ENCODE measurements at places on chromosomes 3 and 15.

DNA sequence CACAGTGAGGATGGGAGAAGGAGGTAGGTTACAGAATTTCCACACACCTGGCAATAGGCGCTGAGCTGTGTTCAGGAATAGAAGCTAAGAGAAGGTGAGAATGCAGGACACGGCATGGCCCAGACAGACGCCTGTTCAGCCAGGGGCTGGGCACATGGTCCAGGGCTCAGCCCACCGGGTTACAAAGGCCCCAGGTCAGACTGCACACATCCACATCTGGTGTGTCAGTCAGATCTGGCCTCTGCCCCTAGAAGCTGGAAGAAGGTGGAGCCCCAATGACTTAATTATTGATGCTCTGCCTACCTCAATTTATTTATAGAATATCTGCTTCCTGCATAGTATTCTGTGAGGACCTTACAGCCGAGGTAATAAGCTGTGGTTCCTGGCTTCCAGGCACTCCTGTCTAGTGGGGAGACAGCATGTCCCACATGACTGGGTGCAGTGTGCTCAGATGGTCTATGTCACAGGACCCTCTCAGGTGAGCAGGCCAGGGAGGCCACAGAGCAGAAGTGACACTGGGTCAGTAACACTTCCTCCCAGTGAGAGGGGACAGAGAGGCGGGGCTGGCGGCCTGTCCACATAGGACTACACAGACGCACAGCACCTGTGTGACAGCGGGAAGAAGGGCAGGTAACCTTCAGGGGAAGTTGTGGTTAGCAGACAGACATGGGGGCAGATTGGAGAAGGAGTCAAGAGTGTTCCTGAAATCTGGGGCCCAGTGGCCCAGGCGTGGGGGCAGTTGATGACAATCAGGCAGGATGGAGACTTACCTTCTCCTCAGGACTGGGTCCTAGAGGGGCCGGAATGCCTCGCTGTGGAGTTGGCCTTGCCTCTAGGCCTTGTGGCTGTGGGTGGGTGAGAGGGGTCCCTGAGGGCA is 38.6 kb upstream of the PLXNA1 start:
- DNase-seq = no peak

- peak; percentile 13 for DNase-seq
Measured at GRCh38 chr3:42216931-42217333, 49.1 kb downstream of the CCK start.

DNA sequence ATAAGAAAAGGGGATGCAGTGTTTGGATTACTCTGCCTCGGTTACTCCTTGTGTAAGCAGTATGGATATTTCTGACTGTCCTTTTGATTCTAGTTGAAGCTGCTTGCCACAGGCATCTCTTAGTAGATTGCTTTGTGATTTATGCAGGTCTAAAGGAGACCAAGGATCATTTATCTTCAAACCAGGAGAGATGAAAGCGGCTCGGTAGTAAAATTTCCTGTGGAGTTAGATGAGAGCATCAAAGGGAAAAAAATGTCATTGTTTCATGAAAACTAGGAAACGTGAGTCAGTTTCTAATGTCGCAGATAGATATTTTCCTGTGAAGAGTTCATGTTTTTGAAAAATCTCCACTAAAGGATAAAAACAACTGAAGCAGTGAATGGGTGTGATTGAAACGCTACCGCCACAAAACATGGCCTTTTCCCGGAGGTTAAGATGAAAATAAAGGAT is 254.0 kb upstream of the TBL1XR1 start:
- no peak for DNase-seq

GRCh38 chr15:96732704-96733103 is 402.2 kb downstream of the NR2F2 start:
- DNase-seq = no peak

DNA sequence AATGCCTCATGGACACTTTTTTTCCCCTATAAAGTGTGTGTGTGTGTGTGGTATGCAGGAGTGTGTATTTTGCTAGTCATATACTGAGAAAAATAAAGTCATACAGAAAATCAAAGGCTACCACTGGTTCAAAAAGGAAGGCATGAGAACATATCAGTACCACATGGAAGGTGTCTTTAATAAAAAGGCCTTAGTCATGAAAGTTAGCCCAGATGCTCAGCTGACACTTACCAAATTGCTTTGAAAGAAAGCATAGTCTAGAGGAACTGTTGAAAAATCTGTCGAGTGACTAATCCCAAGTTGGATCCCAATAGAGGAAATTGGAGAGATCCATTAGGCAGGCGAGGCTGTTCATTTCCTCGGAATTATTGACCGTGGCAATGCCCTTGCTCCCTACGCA is 432.9 kb upstream of the CFAP20DC start:
- DNase-seq = no peak

- no peak for DNase-seq
Measured at GRCh38 chr3:190019844-190020243, 100.9 kb downstream of the P3H2 start.

DNA sequence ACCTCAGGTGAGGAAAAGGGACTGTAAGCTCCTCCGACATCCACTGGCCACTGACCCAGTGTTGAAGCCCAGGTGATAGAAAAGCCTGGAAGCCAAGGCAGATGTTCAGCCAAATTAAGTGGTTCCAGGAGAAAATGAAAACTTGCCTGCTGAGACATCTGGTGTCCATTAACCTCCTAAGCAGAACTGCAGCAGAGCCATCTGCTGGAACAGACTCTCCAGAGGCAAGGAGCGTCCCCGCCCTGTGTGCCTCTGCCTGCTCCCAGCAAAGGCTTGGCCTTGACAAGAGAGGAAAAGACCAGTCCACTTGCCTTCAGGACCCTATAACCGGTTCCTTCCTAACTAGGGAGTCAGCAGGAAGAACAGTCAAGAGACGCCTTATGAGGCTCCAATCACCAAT is 48.2 kb downstream of the SRGAP3 start:
- DNase-seq = no peak

- DNase-seq = no peak
Measured at GRCh38 chr3:54437271-54437670, 314.9 kb downstream of the CACNA2D3 start.

- no peak for DNase-seq
Measured at GRCh38 chr3:87973906-87974305, 84.9 kb downstream of the CGGBP1 start.

- no peak for DNase-seq
Measured at GRCh38 chr3:50978991-50979667, 304.4 kb downstream of the DOCK3 start.

- DNase-seq = no peak
Measured at GRCh38 chr15:85494048-85494777, 113.8 kb downstream of the AKAP13 start.

DNA sequence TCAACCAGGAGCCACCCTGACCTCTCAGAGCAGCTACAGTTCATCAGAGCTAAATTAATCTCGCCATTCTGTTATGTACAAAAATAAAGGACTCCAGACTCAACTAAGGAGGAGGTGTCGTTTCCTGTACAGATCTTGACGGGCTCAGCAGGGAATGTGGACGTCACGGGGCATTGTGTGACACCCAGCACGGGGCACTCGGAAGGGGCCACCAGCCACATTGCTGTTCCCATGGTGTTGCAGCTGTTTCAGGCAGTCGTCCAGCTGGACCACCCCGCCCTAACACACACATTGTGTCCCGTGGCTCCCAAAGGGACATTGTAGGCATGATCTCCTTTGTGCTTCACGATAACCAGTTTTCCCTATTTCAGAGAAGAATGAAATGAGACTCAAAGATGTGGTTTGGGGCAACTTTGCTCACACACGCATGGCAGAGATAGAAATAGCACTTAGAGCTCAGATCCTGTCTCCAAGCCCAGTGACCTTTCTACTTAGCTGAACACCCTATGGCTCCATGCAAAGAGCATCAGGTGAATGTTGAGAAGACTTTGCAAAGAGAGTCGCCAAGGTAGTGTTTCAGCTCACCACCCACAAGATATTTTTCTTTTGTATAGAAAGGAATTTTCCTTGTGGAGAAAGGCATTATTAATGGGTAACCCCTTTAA is 5.5 kb downstream of the SSUH2 start:
- no peak for DNase-seq

- DNase-seq = no peak
Measured at GRCh38 chr3:114435386-114436115, 141.7 kb downstream of the TIGIT start.

GRCh38 chr3:123712077-123712860 is 127.4 kb upstream of the HACD2 start:
- no peak for DNase-seq

DNA sequence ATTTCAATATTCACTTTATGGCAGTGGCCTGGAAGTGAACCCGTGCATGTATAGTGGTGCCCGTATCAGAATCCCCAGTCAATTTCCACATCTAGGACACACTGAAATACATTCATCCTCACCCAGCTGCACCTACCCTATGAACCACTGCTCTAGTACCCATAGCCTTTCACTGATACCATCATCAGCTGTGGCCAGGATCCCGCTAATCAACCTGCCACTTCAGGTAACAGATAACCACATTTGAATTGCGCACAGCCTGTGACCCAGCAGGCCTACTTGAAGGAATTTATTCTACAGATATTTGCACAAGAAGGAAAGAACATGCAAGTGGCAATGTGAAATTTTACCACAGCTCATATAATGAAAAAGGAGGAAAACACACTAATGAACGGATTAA is 161.0 kb upstream of the CCDC54 start:
- DNase-seq = no peak

- DNase-seq = no peak
Measured at GRCh38 chr3:72171946-72172345, 387.0 kb upstream of the PROK2 start.

DNA sequence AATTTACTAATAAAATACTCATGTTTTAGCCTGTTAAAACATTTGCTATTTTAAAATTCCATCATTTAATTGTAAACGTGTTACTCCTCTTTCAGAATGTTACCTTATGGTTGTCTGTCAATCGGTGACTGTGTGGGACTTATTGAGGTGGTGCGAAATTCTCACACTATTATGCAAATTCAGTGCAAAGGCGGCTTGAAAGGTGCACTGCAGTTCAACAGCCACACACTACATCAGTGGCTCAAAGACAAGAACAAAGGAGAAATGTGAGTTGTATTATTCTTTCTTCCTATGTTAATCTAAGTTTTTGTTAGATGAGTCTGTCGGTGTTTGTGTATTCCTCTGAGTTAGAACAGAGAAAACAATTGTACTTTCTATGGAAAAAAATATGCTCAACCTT is 21.7 kb downstream of the KCNMB3 start:
- no peak for DNase-seq

GRCh38 chr3:154011036-154011435 is 110.2 kb upstream of the ARHGEF26 start:
- DNase-seq = no peak

GRCh38 chr3:114557791-114558190 is 264.0 kb downstream of the TIGIT start:
- no peak for DNase-seq

GRCh38 chr3:66397745-66398144 is 103.1 kb downstream of the LRIG1 start:
- no peak for DNase-seq

DNA sequence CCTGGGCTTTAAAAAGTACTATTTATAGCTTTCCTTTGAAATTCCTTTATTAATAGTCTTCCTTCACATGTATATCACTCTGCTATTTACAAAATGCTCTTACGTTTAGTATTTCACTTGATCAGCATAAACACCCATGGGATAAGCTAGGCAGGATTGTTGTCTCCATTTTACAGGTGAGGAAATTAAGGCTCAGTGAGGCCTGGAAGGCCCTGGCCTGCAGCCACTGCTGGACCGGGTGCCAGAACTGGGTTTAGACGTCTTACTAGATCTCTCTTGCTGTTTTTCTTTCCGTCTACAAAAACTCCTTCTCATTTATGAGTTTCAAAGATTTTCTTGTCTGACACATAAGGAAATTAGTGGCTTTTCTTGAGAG is 236.4 kb downstream of the LPP start:
- no peak for DNase-seq

- no peak for DNase-seq
Measured at GRCh38 chr15:85457392-85457968, 77.1 kb downstream of the AKAP13 start.

DNA sequence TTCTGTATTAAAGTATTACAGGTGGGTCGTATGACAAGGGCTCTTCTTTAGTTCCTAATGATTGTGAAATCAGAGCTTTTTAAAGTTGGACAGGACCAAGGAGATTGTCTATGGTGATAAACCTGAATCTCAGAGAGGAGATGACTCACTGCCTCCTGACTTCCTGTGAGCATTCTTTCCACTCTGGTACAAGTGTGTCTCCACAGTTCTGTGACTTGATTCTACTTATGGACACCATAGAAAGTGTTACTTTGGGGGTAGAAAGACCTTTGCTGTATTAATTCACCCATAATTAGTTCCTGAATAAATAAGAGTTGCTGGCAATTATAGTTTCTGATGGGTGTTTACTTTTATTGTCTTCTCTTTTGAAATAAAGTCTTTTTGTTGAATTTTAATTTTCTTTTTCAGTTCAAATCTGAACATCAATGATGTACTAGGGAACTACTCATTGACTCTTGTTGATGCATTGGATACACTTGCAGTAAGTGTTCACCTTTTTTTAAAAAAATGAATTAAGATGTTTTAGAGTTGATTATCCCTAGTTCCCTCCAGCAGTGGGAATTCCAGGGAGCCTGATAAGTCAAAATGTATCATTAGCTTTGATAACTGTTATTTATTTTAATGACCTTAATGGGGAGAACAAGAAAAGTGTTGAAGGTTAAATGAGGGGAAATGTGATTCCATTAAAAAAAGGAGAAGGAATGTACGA is 7.4 kb downstream of the EDEM1 start:
- DNase-seq = peak; percentile 66

DNA sequence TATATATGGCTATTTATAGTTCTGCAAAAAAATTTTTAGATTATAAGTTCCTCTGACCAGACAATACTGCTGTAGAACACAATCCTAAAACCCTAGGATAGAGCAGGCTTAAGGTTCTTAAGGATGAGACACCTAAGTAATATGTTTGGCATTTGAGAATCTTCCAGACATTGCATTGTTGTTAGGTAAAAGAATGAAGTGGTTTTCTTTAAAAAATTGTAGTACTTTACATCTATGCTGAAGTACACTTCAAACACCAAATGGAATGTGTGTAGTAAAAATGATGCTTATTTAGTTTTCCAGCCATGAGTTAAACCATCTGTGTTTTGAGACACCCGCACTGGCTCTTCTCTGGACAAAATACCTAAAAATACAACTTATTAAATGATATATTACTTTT is 857.7 kb downstream of the OTOL1 start:
- no peak for DNase-seq

DNA sequence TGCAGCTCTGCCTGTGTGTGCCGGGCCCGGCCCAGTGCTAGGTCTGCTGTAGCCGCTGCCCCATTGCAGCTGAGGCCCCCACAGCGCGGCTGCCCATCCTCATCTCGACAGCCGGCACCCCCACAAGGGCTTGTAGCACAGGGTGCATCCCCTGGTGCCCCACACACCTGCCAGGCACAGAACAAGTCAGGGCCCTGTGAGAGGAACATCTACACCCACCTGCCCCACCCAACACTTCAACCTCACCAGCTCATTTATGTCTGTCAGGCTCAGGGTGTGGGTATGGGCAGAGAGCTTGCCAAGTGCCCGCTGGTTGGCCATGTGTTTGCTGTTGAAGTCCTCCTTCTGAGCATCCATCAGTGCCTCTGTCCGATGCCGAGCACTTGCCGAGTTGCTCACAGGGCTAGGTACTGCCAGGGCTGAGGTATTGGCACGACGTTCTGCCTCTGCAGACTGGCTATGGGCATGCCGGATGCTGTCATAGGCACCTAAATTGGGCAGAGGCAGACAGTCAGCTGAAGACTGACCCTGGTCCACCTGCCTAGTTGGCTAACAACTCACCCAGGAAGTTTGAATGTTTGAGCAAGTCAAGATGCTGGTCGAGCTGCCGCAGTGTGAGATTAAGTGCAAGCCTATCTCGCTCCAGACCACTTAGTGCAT is 2.4 kb upstream of the USP19 start:
- DNase-seq = no peak
